ENCODE measurements at places on chromosomes 6 and 20.
A peak's percentile ranks its signal among the peaks of the same experiment; 100 is the strongest.

DNA sequence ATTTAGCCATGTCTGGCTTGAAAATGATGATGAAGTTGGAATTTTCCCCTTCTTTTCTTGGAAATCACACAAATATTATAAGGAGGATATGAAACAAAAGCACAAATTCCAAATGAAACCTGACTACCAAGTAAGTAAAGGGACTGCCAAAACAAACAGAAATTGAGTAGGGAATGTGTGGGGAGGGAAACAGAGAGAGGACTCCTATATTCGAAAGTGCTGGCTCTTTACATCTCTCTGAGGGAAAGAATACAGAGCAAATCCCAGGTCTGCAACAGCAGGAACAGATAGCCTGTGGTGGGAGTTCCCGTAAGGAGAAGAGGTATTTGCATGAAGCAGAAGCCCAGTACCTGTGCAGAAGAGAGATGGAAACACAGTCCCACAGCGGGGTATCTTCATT lies 583.7 kb downstream of the EPM2A start:
- no peak for DNase-seq

GRCh38 chr6:122365775-122366403 lies 33.6 kb upstream of the HSF2 start:
- no peak for DNase-seq

GRCh38 chr6:133546098-133546497 lies 304.9 kb downstream of the EYA4 start:
- no peak for DNase-seq

- peak; percentile 55 for DNase-seq
Observed at GRCh38 chr20:53829724-53830521, 236.3 kb upstream of the ZNF217 start.

DNA sequence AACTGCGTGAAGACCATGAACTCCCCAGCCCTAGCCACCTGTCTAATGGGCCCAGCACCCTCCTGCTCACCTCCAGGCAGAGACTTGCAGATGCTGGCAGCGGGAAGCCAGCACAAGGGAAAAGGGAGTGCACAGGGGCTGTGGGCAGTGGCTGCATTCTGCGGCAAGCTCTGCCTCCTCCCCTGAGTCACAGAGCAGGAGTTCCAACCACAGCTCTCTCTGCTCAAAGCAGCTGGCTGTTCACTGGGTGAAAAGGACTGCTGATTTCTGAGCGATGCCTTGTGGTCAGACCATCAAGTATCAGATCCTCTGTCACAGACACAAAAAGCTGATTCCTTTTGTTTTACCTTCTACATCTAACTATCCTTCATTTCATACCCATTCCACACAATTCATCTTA lies 10.5 kb downstream of the NKX2-2 start:
- no peak for DNase-seq

DNA sequence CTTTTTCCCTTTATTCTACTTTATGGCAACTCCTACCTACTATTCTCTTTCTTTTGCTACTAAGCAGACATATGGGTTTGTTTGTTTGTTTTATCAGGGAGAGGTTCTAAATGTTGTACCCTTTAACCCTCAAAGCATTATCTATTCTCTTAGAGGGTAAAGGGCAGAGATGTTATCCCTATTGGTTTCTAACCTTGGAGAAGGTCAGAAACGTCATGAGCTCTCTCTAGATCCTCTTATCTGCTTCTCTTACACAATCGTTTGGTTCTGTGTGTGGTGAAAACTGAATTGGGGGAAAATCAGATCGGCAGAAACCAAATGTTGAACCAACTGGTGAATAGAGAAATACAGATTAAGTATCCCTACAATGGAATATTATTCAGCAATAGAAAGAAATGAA lies 6.4 kb upstream of the MPC1 start:
- peak; percentile 20 for DNase-seq

DNA sequence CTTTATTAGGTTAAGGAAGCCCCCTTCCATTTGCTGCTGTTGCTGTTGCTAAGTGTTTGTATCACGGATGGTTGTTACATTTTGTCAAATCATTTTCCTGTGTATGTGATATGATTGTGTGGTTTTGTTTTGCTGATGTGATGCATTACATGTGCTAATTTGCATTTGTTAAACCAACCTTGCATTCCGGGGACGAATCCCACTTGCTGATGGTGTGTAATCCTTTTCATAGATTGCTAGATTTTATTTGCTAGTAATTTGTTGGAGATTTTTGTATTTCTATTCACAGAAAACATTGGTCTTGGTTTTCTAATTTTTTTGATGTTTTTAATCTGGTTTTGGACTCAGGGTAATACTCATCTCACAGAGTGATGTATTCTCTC lies 167.8 kb downstream of the WDR27 start:
- DNase-seq = no peak

DNA sequence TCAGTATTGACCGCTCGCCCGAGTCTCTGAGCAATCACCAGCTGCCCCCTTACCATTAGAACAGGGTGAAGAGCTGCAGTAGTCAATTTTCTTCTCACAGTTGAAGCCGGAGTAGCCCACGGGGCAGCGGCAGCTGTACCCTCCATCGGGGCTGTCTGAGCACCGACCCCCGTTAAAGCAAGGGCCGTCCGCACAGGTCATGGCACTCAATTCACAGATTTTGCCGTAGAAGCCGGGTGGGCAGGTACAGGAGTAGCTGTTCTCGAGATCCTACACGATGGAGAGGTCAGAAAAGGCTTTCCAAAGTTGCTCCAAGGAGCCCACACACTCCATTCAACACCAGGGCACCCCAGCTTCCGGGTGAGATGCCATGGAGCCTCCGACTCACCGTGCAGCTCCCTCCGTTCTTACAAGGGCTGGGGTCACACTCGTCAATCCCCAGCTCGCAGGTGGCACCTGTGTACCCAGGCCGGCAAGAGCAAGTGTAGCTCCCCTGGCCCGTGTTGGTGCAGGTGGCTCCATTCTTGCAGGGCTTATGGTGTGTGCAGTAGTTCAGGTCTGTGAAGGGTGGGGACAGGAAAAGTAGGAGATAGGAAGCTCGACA lies 5.9 kb downstream of the DLL1 start:
- DNase-seq = no peak

DNA sequence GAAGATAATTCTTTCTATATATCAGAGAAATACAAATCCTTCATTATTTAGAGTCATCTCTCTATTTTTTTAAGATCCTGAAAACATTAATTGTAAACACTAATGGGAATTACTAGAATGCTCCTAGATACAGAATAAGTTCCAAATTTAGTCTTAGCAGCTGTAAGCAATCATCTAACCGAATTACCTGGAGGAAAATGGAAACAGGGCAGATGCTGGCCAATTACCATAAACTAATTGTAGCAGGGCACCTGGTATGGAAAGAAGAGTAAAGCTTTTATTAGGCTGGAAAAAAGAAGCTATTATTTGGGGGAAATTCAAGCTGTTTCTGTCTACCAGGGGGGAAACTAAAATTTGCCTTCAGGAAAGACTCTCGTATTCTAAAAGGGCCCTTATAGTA lies 257.5 kb downstream of the MMUT start:
- DNase-seq = no peak

GRCh38 chr6:21653905-21654304 lies 60.4 kb downstream of the SOX4 start:
- no peak for DNase-seq

DNA sequence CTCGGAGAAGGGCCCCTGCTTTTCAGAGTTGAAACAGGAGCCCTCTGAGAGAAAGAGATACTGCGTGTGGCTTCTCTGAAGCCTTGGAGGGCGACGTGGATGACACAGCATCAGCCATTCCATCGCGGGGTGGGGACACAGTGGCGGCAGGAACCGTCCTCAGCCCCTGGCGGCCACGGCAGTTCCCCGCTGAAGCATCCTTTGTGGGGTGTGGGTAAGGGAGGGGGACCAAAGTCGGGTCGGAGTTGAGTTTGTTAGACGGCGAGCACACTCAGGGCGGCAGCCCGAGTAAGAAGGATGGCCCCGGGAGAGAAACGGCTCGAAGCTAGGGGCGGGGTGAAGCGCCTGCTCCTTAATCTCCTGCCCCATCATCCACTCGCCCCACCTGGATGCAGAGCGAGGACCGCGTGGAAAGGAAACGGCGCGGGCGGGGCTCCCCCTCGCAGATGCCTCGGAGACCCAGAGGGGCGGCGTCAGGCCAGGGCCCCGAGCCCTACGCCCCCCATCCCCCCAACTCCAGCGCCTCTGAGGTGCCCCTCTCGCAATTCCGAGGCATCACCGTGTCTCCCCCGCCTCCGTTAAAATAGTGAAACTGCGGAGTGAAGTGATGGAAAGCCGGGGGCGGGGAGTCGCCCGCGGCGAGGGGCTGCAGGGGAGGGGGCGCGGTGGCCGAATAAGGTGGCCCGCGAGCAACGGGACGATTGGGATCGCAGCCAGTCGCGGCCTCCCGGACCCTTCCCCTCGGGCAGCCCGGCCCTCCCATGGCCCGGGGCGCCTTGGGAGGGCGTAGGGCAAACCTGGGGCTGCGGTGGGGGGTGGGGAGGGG lies 796 bp upstream of the RREB1 start:
- peak; percentile 49 for DNase-seq

GRCh38 chr6:62480544-62480943 lies 194.5 kb upstream of the KHDRBS2 start:
- no peak for DNase-seq

DNA sequence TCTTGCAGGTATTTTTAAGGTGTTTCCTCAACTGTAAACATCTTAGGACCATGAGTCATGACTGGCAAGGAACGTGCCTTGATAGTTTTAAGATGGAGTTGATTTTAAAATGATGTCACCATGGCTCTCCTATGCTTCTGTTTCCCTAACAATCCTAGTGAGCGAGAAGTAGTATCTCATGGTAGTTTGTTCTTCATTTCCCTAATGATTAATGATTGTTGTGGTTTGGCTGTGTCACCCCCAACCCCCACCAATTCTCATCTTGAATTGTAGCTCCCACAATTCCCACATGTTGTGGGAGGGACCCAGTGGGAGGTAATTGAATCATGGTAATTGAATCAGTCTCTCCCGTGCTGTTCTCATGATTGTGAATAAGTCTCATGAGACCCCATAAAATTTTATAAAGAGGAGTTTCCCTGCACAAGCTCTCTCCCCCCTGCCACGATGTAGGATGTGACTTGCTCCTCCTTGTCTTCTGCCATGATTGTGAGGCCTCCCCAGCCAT lies 16.8 kb upstream of the BNIP5 start:
- peak; percentile 22 for DNase-seq

DNA sequence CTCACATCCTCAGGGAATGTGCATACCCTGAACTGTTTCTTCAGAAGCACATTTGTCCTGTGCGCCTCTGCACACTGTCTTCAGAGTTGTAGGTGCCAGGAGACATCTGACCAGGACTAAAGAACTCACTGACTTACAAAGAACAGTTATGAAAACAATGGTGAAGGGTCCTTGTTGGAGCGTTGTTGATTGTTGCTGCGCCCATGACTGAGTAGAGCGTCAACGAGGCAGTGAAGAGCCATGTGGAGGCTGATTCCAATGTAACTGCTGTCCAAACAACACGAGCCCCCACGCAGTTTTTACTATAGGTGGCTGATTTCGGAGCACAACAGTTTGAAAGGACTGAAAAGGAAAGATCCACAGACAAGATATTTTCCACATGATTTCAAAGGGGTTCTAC lies 380.3 kb downstream of the CDH26 start:
- no peak for DNase-seq

GRCh38 chr6:108348655-108349349 lies 53.9 kb downstream of the AFG1L start:
- no peak for DNase-seq

DNA sequence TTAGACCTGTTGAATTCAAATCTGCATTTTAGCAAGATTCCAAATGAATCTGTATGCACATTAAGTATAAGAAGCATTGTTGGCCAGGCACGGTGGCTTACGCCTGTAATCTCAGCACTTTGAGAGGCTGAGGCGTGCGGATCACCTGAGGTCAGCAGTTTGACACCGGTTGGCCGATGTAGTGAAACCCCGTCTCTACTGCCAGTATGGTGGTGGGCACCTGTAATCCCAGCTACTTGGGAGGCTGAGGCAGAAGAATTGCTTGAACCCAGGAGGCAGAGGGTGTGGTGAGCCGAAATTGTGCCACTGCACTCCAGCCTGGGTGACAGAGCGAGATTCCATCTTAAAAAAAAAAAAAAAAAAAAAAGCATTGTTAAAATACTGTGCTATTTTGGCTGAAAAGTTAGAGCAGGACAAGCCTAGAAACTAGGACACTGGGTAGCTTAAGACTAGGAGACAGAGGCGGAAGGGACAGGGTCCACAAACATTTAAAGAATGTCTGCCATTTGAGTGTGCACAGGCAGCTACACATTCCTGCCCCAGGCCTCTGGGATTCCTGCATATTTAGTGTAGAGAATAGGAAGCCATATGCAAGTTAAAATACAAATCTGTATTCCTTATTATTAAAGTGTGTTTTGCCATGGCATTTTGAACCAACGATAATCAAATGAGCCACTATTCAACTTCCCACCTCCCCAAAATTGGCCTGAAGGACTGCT lies 45.1 kb upstream of the EEF1A1 start:
- DNase-seq = no peak

- DNase-seq = no peak
Observed at GRCh38 chr20:21640556-21640955, 64.9 kb upstream of the PAX1 start.

GRCh38 chr6:132491303-132491702 lies 21.6 kb downstream of the STX7 start:
- peak; percentile 79 for DNase-seq

DNA sequence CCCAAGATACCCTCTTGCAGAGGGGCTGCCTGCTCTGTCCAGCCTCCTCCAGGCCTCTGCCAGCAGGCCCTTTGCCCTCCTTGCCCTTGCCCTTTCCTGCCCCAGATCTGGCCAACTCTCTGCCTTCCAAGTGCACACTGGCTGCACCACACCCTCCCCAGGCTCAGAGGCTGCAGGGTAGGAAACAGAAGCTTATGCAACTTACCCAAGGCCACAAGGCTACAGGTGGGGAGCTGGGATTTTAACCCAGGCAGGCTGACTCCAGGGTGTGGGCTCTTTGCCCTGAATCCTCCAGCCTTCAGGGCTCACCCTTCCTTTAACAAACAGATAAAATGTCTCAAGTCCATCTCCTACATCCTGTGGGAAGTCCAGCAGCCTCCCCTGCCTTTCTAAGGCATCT lies 14.5 kb upstream of the TRAF3IP2 start:
- DNase-seq = no peak

DNA sequence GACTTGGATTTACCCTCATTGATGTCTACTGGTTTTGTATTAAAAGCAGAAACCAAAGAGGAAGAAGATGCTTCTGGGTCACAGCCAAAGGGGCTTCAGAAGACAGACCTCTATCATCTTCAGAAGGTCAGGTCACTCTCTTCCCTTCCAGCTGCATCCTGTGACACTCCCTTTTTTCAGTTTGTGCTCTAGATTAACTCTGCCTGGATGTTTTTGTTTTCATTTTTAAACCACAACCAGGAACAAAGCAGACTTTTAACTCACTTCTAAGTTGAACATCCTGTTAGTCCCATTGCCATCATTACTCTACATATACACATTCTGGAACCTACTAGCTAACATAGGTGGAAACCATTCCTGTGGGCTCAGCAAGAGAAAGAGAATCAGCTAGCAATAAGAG lies 45.2 kb downstream of the AKIRIN2 start:
- no peak for DNase-seq

- no peak for DNase-seq
Observed at GRCh38 chr6:167122827-167123657, at the start of gene CCR6. Gene CCR6, plus strand, starts transcription at chr6:167123096. Its CDS starts 13,039 bp downstream, at chr6:167136135.

GRCh38 chr6:167314180-167314821 lies 10.6 kb upstream of the TTLL2 start:
- DNase-seq = no peak

Measured in suppressor macrophage (primary cell).